ENCODE measurements at places on chromosomes 6 and 20.

DNA sequence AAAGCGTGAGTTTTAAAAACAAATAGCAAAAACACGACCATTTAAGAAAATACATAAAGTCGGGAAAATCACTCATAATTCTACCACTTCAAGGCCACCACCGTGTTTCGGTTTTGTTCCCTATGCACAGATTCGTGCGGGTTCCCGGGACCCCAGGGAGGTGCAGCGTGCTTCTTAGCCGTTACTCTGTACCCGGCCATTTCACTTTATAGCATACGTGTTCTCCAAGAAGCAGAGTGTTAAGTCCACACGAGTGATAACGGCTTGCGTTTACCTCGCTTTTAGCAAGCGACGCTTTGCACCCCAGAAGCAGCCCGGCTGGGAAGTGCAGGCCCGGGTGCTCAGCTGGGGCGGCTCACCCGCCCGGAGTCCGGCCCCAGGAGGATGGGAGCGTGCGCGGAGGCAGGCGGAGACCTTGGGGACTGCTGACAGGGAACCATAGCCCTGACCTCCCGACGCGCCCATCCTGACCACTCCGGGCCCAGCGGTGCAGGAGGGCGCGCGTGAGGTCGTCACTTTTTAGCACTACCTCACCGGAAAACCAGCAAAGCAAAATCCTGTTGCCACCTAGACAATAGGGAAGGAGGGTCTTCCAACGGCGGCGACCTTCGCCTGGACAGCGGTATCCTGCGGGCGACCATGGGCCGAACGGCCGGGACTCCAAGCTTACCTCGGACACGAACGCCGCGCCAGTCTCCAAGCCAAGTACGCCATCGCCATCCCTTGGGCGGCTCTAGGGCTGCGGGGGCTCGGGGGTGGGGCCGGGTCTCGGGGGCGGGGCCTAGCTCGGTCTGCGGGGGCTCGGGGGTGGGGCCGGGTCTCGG lies at the start of gene ECI2:
Gene ECI2 (minus strand): TSS at position 735 of the 824 bp plus-strand sequence. CDS start 15 bp downstream, at position 720.
- DNase-seq = no peak

DNA sequence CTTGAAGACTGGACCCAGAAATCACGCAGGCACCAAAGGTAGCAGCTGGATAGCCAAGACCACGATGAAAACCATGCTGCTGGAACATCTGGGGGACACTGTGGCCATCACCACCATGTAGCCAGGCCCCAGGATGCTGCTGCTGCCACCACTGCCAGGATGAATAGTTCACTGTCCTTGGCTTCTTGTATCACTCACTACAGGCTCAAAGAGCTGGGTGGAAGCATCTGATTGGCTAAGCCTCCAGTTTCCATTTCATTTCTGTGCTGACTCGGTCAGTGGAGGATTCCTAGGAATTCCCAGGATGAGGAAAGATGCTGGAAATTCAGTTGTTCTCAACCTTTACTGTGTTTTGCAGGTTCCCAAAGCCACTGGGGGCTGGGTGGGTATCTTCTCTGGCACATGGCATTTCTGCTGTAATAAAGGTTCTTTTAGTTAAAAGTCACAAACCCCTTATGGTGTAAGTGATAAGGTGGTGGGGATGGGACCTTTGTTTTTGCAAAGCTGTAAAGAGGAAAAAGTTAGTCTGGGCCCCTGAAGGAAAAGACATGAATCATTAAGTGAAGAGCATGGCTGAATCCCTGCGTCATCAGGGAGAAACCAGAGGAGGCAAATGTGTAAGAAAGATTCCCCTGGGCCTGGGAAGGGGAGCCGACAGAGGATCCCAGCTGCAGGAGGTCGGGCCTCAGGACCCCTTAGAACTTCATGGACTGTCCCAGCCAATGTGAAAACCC lies 75.6 kb upstream of the RNF24 start:
- peak; percentile 77 for DNase-seq

DNA sequence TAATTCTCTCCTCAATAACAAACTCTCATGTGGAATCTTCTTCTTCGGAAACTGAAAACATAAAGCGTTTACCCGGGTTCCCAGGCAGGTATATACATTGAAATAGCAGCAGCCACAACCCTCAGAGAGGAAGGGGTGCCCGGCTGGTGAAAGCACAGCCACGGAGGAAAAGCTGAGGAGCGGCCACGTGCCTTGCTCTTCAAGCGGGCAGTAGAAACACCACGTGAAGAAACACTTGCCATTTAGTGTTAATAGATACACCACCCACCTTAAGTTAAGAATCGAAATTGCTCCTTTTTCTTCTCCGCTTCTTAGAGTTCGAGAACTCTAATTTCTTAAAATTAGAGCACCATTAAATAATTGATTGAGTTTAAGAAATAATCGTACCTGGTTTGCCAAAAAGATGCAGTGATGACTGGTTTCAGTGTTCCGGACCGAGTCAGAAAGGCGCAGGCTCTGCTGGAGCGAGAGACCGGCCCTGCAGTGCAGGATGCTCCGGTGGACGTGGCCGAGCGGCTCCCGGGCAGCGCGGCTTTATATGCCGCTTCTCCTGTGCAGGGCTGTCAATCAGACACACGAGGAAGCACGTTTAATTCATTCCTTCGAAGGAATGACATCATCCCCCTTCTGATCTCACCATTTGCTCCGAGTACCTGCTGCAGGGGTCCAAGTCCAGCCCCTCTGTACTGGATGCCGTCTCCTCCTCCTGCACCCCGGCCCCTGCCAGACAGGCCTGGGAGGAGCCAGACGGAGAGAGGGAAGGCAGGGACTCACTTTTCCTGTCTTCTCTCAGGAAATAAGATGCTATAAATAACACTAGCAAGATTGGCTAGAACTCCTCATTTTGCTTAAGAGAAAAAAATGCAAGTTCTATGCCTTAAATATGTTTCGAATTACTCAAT lies at the start of gene THBS2:
Gene THBS2 (minus strand): TSS at position 510 of the 902 bp plus-strand sequence. CDS start 3,062 bp downstream, outside the sequence.
- DNase-seq = peak; percentile 34

DNA sequence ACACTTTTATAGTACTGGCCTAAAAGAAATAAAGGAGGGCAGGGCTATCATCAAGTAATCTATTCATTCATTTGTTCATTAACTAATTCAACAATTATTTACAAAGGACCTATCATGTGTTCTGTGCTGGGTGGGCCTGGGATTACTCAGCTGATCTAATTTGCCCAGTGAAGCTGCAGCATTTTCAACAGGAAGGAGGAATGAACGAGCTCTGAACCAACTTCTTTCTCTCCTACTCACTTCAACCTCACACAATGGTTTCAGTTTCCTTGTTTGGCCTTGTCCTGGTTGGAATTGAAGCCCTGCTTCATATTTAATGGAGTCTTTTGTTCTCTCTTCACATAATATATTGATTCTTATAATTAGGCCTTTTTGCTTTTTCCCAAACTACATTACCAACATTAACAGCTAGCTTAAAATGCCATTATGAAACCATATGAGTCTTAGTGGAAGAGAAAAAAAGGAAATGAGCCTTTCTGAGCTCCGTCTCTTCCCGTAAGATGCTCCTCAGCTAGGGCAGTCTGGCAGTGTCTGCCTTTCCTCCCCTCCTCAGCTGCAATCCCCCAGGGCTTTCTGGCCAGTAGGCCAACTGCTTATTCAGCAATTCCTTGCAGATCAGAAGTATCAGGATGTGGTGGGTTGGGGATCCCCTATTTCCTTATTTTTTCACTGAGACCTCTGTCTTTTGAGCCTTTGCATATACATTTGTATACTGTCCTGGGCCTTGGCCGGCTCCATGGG lies 79.4 kb upstream of the NRN1 start:
- DNase-seq = no peak

DNA sequence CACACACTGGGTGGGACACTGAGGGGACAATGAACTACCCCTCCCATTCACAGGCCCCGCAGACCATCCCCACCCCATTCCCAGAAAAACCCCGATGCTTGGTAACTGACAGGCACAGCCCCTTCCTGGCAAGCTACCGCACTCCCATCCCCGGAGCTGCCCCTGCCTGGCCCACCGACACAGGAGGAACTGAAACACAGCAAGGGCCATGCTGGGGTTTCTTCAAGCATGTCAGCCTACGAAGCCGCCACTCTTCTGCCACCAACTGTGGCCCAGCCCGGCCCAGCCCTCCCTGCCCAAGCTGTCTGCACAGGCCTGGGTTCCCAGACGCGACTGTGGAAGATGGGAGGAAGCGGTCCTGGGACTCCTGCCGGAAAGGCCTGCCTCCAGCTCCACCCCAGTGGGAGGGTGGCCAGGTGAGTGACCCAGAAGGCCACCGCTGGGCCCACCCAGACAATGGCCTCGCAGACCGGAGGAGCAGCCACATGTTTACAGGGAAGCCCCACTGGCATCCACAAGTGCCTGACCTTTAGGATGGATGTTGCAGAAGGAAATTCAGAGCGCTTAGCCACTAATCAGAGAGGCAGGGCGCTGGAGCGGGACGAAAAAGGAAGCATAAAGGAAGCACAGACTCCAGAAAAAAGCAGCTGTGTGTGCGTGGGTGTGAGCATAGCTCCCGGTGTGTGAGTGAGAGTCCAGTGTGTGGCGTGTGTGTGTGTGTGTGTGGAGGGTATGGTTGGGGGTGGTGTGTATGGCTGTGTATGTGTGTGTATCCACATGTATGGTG lies 91.6 kb downstream of the PRND start:
- DNase-seq = no peak

DNA sequence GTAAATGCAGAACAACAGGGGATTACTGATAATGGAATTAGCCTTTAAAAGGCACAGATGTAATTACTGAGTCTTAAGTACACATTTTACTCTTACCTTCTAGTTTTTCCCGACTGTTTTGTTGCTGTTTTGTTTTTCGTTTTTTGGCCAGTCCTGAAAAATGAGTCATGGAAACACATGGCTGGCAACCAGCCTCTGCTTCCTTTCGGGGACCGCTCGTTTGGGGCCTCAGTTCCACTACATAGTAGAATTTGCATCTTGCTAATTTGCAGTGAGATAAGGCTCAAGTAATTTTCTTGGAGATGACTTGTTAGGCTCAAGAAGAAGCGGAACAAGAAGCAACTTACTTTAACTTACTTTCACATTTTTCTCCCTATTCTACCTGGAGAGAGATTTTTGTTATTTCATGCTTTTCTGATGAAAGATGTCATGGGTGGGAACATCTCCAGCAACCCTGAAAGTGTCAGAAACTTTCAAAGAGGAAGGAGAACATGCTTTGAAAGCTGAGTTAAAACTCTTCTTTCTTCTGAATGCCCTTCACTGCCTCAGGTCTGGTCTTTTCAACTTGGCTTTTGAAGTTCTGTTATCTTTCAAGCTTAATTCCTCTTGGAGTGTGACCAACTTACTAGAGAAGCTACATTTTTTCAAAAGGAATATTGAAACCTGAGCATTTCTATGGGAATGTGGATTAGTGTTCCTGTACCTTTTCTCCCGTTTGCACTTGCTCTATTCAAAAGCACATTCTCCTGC lies 71.5 kb upstream of the HDAC2 start:
- no peak for DNase-seq

DNA sequence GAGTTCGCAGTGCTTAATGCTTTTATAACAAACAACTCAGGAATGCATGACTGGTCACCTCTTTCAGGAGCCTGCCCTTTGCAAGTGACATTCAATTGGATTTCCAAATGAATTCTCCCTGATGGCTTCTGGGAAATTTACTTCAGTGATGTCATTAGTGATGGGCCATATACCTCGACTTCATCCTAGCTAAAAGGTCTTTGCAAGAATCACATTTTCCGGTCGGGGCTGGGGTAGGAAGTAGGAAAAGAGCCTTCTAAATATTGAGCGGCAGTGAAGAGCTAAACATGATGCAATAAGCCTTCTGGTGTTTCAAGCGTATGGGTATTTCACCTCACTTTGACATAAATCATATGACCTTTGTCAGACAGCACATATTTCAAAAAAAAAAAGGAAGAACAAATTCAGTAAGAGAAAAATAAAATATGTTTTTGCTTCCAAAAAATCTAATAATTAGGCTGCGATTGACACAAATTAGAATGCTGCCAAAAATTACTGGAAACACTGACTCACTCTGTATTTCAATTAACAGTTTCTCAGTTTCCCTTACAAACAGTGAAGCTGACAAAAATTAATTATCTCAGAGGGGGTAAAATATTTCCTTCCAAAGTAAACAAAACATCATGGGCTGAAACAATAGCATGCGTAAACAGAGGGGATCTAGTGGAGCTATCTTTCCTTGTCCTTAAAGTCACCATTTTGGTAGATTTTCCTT lies 39.8 kb downstream of the ADTRP start:
- DNase-seq = no peak

DNA sequence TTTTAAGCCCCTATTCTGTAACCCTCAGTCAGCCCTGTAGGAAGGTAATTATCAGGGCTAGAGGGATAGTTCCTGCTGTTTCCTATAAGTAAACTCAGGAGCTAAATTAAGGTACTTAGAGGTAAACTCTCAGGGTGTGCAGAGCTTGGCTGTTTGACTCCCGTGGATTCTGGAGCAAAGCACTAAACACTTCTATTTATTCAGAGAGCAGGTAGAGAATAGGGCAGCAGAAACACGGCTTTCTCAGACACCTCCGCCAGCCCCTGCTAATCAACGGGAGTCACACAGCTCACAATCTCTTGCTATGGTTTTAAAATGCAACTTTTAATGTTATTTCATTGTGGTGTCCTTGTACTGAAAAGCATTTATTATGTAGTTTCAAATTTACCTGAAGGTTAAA lies 21.8 kb downstream of the PRKN start:
- no peak for DNase-seq

DNA sequence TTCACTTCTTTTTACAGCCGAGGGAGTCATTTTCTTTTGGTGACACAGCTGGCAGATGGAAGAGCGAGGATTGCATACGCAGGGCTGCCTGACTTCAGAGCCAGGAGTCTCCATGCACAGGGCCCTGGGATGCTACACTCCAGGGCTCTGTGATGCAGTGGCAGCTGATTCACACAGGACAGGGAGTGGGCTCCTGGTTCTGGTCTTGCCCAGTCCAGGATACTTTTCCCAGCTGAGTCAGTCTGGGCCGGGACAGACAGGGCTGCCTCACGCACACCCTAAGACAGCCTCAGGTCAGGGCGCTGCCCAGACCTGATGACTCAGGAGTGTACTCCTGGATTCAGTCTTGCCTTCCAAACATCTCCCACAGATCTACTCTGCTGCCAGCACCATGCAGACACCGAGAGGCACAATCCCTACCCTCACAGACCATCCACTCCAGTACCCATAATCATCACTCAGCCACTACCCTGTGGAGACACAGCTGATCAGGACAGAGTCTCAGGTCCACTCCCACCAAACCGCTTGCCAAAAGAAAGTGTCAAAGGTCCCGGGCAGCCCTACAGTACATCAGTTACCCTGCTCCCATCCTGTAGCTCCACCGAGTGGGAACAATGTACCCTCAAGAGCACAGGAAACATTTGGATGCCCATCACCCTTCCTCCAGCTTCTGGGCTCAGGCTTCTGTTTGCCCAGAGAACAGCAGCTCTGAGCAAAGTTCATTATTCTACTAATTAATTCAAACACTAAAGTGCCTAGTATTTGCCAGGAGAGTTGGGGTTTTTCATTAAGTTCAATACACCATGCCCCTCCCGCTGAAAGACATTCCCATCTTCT lies 11.5 kb downstream of the SDC4 start:
- DNase-seq = no peak

GRCh38 chr6:89604653-89605052 lies 33.9 kb downstream of the LYRM2 start:
- DNase-seq = no peak

- DNase-seq = no peak
Observed at GRCh38 chr6:1043458-1043836, 268.5 kb upstream of the FOXQ1 start.

GRCh38 chr6:169162249-169162648 lies 91.4 kb downstream of the THBS2 start:
- DNase-seq = no peak
